ENCODE measurements at places on chromosomes 13 and 19.

DNA sequence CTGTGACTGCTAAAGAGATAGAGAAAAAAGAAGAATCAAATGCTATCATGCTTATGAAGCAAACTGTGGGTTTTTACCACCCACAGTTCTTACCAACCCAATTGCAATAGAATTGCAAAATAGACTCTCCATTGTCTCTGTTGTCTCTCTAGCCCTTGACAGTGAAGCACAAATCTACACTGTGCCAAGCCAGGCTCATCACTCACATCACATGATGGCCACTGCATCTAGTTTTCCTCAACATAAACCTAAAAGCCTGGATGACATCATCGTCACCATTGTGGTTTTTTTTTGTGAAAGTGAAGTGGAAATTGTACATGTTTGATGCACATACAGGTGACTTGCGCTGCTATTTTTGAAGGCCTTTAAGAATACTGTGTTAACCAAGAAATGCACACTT is 56.1 kb downstream of the KL start:
- DNase-seq: no peak

DNA sequence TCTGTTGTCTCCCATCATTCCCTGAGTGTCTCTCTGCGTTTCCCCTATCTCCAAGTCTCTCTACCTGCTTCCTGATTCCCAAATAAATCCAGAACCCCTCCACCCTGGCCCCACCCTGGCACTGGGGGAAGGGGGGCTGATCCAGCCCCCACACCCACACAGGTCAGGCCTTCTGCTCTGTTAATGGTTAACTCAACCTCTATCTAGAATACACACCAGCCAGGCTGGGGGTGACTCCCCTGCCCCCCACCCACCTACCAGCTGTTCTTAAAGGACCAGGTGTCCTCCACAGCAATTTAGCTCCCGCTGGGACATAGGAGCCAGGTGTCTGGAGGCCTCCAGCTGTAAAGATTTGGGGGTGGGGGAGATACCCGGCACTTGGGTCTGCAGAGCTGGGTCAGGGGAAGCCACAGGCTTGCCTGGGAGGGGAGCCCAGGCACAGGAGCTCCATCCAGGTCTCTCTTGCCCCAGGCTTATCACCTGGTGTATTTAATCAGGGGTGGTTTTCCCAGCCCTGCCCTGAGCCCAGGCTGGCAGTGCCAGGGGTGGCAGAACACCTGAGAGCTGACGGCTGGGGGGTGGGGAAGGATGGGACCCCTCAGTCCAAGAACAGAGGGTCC is 3.9 kb downstream of the IRF2BP1 start:
- no peak for DNase-seq

DNA sequence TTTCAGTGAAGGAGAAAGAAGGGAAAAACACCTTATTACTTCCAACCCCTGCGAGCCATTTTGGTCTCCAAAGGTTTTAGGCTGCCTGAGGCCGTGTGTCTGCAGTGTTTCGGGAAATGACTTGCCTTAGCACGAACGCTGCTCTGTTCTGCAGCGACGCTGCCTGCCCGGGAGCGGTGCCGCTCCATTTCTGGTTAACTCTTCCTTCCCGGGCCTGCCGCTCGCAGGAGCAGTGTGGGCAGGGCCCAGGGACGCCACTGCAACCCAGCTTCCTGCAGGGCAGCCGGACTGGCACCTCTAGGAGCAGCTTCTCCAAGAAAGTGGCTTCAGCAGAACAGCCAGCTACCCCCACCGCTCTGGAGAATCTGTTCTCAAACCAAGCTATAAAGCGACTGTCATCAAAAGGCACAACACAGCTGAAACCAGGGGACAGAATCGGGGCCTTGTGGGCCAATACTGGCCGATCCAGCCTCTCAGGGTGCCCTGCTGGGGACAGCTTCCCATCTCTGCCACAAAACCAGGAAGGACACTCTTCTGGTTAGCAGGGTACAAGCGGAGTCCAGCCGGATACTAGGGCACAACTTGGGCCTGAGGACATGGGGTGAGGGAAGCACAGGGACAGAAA is 72.2 kb downstream of the KCTD15 start:
- no peak for DNase-seq

DNA sequence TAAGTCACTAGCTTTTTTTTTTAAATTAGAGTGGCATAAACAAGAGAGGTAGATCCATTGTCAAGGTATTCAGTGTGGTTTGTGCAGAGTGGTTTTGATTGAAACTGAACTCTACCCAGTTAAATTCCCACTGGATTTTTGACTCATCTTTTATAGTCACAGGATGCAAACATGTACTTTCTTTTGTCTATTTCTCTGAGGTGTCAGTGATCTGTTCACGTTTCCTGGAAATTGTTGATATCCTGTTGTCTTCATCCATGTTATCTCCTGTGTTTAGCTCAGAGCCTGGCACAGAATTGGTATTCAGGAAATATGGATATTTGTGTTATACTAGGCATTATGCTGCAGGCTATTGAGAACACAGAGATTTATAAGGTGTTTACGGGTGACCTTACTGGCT is 119.7 kb downstream of the PCCA start:
- no peak for DNase-seq

DNA sequence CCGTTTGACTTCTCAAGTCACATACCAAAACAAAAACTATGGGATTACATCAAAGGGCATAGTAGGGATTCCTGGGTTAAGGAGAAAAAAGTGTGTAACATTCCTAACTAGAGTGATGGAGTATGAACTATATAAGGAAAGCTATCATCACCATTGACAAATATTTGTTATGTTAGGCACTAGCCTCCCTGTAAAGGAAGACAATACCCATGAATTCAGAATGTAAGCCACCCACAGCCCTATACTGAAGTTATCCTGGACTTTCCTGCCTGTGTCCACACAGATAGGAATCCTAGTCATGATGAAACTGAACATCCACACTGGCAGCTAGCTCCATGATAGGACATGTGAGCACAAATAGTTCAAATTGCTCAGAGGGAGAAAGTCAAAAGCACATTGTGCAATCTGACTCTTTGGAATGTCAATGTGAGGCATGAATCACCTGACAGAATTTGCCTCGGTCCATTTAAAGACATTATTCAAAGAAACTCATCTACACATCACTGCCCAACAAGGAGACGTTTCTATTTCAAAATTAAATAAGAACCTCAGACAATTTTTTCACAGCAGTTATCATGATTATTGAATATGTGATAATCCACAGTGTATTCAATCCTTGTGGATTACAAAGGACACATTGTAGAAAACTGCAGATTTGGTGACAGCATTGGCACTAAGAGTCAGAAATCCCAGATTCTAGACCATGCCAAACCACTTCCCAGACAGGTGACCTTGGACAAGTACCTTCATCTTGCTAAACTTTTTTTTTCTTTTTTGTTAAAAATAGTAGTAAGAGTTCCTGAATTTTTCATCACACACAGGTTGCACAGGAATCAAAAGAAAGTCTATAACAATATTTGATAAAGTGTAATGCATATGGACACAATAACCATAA is 529.3 kb downstream of the IRS2 start:
- DNase-seq: no peak
